Retina (tissue), 1 donor: ENCODE measurements at places on chromosomes 7 and 10.
A peak's percentile ranks its signal among the peaks of the same experiment; 100 is the strongest.

- DNase-seq = no peak
Measured at GRCh38 chr10:91556691-91557566, 75.9 kb downstream of the PPP1R3C start.

- DNase-seq = no peak
Measured at GRCh38 chr7:137848095-137848494, 1.3 kb upstream of the DGKI start.

DNA sequence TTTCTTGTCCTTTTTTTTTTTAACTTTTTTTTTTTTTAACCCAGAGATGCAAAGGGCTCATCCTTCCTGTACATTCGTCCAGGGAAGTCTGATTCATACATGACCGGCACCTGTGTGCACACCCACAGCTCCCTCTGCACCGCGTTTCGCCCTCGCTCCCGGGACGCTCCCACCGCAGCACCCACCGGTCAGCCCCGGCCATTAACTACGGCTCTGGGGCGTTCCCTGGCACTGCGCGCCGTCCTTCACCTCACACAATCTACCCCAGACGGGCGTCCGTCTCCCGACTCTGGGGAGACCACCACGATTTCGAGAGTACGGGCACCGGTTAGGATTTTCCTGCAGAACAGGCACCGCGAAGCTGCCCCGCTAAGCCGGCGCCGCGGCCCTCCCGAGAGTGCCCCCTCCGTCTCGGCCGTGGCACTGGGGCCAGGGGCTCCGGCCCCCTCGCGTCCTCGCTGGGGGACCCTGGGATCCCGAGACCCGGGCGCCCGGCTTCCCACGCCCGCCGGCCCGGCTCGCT is 452 bp downstream of the ATE1 start:
- peak; percentile 94 for DNase-seq

GRCh38 chr7:130922206-130923112 is 188.5 kb upstream of the KLF14 start:
- DNase-seq = no peak

DNA sequence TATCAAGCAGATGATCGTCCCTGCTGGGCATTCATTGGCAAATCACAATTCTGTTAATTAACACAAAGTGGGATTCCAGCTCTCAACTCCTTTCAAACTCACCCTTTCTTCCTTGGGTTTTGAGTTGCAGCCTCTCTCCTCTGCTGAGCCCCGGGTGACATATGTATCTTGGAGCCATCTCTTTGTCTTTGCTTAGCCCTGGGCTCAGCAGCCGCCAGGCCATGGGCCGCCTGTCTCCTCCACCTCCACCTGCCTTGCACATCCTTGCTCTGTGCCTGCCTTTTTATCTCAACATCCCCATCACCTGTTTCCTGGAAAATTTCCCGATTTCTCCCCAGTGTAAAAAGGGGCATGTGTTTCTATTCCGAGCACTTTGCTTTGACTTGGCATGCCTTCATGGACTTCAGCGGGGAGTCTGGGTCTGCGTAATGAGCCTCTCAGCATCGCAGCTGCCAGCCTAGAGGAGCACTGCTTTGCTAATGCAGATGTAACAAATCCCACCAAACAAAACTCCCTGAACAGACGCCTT is 141.3 kb upstream of the AGK start:
- peak; percentile 87 for DNase-seq

DNA sequence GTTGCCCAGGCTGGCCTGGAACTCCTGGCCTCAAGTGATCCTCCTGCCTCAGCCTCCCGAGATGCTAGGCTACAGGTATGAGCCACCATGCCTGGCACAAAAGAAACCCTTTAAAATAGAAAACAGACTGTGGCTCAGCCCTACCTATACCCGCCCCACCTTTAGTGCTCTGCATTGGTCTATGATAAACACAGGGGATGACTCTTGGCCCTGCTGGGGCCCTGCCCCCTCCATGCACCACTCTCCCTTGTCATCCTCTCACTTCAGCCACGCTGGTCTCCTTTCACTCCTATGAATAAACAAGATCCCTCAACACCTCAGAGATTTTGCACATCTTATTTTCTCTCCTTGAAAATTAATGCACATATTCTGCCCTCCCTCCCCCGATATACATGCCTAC is 251.4 kb upstream of the KLF14 start:
- DNase-seq = no peak

DNA sequence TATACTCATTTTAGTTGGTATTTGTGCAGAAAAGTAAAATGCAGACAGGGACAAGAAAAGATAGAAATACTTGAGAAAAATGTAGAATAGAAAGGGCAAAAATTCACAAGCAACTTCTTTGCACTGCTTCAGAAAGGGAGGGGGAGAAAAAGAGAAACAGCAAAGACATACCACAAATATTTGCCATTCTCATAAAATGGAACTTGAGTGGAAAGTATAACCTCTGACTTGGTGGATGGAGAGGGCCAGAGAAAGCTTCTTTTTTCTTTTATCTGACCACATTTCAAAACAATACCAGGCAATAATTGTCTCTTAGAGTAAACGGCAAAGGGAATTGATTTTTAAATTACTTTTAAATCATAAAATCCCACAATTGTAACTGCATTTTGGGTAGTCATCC is 35.8 kb upstream of the TRUB1 start:
- DNase-seq = no peak
